ENCODE measurements at places on chromosomes 3 and 15.

DNA sequence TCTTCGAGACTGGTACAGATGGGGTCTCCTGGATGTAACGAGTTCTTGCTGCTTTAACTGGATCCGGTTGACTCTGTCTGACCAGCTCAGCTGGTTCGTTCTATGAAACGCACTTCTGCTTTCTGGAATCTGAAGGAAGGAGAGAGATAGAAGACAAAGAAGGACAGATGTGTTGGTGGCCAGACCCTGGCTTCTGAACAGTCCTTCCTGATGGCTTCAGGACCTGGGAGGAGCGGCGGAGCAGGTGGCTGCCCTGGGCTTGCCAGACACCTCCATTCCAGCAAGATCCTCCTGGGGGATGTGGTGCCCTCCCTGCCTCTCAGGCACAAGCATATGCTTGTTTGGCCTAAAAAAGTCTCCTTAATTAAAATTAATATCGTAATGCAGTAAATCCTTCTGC, 99.9 kb downstream of the APBA2 start:
- no peak for DNase-seq

DNA sequence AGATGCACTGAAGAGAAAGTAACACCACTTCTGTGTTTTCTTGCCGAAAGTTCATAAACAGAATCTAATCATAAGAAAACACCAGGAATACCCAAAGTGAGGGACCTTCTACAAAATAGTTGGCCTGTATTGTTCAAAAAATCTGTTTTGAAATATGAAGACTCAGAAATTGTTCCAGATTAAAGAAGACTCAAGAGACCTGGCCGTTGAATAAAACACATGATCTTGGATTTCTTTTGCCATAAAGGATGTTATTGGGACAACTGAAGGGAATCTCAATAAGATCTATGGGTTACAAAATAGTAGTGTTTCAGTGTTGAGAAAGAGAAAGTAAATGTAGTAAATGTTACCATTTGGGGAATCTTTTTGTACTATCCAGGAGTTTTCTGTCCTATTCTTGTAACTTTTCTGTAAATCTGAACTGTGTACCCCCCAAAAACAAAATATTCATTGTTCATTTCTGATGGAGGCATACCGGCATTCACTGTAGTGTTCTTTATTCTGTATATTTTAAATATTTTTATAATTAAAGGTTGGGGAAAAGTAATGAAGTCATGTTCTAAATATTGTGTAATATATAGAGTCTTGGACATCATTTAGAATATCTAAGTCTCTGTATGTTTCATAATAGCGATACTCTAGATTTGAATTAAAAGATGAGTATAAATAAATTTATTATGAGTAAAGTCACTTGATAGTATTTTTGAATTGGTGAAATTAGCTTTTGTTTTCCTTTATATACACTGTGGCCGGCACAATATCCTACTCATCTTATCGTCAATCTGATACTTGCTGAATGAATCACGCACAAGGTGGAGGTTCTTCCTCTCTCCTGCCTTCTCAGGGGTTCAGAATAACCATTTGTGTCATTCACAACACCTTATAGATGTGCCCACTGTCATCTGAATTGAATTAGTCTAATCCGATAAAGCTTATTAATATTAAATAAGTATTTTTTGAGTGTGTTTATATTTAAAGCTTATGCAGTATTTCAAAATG, 66.7 kb downstream of the TRAK1 start:
- DNase-seq, result no peak

DNA sequence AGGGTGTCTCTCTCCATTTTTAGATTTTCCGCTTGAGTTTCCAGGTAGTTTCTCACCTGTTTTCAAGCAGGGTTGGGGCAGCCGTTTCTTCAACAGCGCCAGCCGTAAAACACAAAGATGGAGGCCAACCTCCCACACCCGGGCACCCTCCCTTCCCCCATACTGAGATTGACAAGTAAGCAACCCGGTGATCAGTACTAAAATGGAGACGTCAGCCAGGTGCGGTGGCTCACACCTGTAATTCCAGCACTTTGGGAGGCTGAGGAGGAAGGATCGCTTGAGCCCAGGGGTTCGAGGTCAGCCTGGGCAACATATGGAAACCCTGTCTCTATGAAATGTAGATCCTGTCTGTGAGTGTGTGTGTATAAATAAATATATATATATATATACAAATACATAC, 903 bp upstream of the ZSCAN2 start:
- no peak for DNase-seq

GRCh38 chr3:149417174-149417573, 39.7 kb upstream of the TM4SF1 start:
- no peak for DNase-seq

GRCh38 chr3:53022647-53023046, 23.2 kb downstream of the SFMBT1 start:
- DNase-seq, result no peak

GRCh38 chr3:312160-312733, 115.7 kb downstream of the CHL1 start:
- no peak for DNase-seq

GRCh38 chr3:70250492-70250891, 61.9 kb downstream of the MDFIC2 start:
- DNase-seq, result no peak

- no peak for DNase-seq
Observed at GRCh38 chr3:137642831-137643230, 121.3 kb upstream of the SOX14 start.

DNA sequence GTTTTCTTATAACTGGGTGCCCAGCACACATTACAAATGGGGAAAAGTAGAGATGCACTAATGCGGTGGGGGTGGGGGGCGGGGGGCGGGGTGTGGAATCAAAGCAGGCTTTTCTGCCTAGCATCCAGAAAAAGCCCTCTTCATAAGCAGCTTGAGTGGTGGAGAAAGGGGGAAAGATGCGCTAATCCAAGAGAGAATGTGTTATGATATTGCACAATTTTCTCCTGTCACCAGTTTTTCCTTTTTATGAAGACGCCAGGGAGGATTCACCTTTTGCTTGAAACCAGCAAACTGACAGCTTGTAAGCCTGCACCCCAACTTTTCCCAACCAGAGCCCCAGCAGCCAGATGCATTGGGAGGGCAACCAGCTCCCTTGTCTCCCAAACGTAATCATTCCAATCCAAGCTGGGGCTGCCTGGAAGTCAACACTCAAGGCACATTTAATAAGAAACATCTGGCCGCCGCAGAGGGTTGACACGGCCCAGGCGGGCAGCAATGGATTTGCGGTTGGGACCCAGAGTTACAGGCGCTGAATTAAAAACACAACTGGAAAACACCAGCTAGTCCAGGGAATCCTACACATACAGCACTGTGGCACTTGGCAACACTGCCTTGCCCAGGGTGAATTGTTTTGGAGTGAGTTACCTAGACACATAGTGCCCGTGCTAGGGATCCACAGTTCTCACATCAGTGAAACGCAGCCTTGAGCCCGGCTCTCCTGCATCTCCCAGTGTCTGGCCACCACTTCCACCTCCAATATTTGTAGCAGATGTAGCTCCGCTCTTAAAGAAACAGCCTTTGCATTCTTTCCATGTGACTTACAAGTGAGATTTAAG, 218.5 kb upstream of the PRICKLE2 start:
- DNase-seq, result no peak

DNA sequence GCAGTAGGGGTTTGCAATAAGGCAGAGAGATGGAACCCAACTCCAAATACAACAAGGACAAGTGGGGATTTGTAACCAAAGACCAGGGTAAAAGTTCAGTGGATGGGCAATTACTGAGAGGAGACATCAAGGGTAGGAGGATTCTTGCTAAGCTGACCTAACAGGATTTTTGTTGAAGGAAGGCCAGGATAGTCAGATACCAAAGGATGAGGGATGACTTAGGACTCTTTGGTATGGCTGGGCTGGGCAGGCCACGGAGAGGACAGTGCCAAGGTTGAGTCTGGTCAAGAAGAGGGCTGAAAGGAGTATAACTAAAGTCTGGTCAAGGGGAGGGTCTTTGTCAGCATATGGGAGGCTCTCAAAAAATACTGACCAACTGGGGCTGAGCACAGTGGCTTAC, 85.3 kb upstream of the UBE2E2 start:
- no peak for DNase-seq

GRCh38 chr3:52685285-52685708, 416 bp downstream of the PBRM1 start:
- peak; percentile 62 for DNase-seq

DNA sequence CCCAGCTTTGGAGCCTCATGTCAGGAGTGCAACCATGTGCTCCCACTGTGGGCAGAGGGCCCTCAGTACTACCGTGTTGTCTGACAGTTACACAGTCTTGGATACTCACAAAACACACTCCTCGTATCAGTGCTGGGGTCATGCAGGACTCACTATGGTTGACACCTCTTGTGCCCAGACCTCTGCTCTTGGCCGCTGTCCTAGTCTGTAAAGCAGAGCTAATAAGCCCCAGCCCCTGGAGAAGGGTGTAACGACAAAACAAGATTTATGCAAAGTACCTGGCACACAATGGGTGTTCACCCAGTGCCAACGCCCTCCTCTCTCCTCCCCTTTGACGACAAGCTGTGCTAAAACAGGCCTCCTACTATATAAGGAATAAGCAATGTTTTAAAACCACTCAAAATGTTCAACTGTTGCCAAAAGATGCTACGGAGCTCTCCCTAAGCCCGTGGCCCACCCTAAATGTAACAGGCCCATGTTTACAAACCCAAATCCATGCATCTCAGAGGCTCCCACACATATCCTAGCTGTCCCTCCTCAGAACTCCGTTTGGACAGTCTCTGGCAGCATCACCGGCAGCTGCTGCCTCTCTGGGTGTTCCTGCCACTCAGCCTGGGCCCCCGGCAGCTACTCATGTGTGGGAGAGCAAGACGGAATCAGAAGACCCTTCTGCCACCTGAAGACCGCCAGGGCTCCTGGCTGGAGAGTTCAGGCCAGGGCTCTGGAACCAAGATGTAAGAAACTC, 65.8 kb downstream of the MRPL46 start:
- no peak for DNase-seq

DNA sequence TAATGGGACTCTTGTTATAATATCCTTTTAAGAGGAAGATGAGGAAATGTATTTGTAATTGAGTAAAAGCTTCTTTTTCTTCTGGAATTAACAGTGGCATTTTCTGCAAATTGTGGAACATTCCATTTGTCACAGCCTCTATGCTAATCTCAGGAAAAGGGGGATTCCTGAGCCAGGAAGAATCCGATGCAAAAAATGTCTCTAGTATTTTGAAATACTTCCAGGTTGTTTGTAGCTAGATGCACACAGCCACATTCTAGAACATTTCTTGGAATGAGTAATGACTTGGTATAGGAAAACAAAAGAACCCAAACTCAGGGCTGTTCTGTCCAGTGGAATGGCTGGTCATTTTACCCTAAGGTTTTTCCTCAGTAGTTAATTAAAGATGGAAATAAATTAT, 98.5 kb upstream of the SLC2A2 start:
- no peak for DNase-seq

GRCh38 chr15:85330901-85331588, 49.4 kb upstream of the AKAP13 start:
- peak; percentile 93 for DNase-seq

DNA sequence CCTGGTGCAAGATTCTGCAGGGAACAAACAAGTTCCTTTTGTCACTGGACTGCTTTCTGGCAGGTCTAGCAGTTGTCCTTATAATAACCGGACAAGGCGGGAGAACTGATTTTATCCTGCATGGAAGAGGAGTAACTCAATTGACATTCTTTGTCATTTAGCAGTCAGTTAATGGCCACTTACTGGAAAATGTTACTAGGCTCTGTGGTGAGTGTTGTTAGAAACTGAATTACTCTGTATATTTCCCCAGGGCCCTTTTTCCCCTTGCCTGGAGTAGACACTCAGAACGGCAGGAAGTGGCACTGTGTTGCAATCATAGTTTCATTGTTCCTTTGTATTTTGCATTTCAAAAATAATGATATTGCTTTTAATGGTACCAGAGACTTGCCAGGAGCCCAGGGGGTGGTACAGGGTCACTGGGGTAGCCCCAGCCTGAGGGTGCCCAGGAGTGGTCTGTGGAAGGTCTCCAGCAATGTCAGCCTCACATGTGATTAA, 318.6 kb upstream of the LRRFIP2 start:
- DNase-seq, result peak; percentile 35

GRCh38 chr15:52093167-52093538, 19.4 kb downstream of the BCL2L10 start:
- DNase-seq, result no peak

All from mammary epithelial cell (primary cell).